Bone marrow (tissue), 2 donors: ENCODE measurements at places on chromosomes 1 and 21.

DNA sequence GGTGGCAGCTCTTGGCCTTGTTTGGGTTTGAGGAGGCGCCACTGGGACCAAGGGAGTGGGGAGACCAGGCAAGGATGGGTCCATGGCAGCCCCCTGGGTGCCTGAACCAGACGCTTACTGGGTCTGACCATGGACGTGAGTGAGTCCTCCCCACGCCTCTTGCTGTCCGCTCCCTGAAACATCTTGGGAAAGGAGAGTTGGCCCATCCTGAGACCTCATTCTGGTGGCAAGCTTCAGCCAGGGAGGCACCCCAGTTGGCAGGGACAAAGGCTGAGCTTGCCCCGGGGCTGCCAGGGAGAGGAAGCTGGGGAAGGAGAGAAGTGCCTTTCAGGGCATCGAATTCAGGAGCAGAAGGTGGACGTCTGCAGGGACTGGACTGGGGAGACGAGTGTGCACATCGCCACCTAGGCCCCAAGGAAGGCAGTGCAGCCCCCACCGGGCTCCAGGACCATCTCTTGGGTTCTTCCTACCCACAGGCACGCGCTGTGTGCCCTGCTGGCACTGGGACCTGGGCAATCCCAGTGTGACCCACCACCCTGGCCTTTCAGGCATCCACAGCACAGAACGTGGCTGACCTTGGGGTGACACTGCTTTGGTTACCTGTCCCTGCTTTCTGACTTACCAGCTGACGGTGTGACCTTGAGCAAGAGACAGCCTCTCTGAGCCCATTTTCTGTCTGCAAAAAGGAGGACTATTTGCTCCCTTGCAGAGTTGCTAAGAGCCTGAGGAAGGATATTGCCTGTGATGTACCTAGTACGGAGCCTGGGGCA lies 132.9 kb upstream of the WNT4 start:
- peak; percentile 1 for DNase-seq

- no peak for DNase-seq
Observed at GRCh38 chr1:71640116-71640515, 559.3 kb upstream of the ZRANB2 start.

DNA sequence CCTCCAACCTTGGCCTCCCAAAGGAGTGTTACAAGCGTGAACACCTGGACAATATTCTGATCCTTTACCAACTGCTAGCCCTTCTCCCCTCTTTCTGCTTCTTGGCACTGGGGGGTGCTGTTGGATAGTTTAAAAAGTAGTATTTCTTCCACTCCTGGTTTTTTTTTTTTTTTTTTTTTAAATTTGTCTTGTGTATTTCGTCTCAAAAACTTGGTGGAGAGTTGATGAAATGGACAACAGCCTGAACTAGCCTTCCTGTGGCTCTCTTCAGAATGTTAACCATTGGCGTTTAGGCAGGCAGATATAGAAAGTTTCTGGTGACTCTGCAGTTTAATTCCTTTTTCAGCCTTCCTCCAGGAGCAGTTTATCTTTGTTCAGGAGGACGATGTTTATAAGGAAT lies 69.7 kb upstream of the USP24 start:
- DNase-seq, result no peak

- no peak for DNase-seq
Observed at GRCh38 chr1:57520743-57521515, 97.1 kb upstream of the DAB1 start.

DNA sequence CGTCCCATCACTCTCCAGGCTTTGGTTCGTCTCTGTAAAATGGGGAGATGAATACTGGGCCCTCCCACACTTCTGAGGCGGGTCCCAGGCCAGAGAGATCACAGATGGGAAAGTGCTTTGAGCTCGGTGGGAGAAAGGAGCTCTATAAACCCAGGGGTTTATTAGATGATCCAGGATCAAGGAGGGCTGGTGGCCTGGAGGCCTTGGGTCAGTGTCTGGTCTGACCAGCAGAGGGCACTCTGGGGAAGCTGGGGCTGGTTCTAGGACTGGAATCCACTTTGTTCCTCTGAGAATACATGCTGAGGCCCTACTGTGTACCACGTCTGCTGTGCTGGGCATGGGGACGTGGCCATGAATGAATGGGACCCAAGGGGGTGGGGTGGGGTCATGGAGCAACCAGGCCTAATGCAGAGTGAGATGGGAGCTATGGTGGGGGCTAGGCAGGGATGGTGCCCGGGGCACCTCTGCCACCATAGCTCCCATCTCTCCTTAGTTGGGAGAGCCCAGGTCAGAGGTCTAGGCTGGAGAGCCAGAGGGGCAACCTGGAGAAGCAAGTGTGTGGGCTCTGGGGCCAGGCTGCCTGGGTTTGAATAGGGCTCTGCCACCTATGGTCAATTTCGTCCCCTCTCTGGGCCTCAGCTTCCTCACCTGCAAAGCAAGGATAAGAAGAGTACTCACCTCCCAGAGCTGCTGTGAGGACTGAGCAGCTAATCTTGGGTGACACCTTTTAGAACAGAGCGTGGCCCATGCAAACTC lies 9.0 kb upstream of the FAM131C start:
- DNase-seq, result peak; percentile 18

DNA sequence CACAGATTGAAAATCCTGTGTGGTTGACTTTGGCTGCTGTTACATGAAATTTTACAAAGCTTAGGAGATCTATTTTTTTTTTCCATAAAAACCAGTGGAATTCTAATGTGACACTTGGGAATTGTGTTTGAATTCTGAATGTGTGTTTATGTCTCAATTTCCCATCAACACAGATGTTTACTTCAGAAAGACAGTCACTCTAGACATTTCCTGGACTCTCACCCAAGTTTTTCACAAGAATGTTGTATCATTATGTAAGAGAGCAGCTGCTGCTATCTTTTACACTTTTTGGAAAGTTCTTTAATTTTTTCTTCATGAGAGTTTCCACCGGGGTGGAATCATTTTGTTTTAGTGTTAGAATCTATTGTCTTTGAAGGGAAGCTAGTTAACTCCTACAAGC lies 210.1 kb downstream of the GIPC2 start:
- no peak for DNase-seq
